CD8-positive, alpha-beta memory T cell (primary cell): ENCODE measurements at places on chromosomes 11 and 22. TPM values are rescaled to one million over a fixed set of nuclear protein-coding genes. Genes with fewer than 3 reads are reported as not detected.
A peak's percentile ranks its signal among the peaks of the same experiment; 100 is the strongest.

The SCUBE2 gene
- not detected for total RNA-seq

The OR56A5 gene
- total RNA-seq, result not detected

The PHF21B gene
- total RNA-seq, result not detected

The NUP98 gene
- total RNA-seq, result 105 TPM

The CYP2D6 gene
- 2.2 TPM for total RNA-seq

The SYCE3 gene
- not detected for total RNA-seq

The DSCAML1 gene
- total RNA-seq, result 0.48 TPM

DNA sequence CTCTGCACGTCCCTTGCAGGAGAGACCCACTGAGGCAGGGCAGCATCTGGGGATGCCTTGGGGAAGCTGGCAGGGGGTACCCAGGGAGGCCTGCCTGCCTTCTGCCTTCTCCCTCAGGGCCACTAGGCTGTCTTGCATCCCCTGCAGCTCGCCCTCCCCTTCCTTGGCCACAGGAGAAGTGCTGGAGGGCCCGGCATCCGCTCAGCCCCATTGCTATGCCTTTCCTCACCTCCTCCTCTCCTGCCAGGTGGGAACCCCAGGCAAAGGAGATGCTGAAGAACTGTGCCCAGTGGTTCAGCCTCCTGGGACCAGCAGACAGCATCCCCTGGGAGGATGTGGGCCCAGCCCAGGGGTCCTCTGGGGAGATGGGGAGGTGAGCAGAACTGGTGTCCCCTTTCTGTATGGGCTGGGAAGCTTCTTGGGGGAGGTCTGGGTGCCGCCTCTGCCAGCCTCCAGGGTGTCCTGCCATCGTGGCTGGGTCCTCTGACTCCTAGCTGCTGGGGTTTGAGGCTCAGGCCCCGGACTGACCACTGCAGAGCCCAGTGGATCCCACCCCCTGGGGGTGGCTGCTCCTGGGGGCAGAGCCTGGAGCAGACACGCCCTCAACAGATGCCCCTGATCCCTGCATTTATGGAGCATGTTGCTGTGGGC lies 20.6 kb downstream of the MRGPRG start:
- DNase-seq, result no peak

DNA sequence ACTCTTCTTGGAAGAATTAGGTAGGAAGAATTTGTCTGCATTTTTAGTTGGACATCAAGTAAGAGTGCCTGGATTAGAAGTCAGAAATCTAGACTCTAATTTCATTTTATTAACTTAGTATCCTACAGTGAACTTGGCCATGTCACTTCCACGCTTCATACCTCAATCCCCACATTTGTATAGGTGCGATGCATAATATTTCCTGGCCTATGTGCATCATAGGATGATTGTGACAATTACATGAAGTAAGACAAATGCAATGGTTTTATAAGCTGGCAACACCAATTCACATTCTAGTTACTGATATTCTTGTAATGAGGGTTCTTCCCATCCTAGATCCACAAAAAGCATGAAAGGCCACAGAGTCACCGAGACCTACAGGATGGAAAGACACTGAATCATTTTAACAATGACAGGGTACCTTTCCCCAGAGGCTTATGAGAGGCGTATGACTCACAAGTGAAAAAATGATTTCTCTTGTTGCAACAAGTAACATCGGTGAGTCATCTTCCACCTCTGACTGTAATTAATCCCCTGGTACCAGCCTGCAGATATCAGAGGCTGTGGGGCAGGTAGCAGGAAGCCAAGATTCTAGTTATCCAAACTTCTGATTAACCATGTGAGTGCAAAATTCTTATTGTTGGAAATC lies 56.0 kb upstream of the OR5AK2 start:
- no peak for DNase-seq

GRCh38 chr11:37203006-37203405 lies 605.0 kb upstream of the RAG2 start:
- no peak for DNase-seq

DNA sequence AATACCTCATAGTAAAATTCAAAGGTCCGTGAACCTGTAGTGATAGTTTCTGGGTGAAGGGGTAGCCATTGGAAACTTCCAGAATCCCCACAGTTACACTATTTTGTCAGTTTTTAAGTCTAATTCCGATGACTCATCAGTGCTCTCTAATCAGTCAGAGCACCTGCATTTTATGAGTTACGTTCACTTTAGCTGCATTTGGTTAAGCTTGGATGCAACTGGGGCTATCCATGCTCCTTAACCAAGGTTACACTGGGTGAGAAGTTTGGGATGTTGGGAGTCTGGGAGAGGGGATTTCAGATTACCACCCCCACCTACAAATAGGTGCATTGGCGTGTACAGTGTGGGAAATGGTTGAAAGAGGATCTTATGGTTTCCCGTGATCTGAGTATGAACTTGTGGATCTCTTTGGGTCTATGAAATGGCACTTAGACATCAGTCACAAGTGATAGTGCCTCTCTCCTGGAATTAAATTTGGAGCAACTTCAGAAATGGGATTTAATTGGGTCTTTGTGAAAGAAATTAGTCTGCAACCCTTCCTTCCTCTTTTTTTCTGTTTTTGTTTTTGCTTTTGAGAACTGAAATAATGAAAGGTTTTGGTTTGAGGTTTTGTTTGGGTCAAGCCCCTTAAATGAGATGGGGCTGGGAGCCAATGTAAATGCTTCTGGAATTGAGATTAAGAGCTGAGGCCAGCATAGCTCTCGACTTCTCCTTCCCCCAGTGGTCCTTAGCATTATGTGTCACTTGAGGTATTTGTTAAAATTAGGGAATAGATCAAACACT lies 31.5 kb downstream of the EHF start:
- DNase-seq, result no peak

DNA sequence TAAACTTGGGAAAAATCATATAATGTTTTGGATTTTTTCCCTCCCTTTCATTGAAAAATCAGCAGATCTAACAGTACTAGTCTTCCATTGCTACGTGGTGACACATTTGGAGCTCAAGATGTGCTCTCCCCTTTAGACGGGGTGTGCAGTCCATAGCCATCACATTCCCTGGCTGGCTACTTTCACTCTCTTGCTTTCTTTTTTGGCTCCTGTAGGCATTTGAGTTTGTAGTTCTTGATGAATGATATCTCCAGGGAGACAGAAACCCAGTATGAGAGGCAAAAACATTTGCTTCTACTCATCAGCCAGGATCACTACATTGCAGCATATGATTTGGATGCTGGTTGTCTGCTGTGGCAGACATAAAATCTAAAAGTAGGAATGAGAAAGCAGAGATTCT lies 12.1 kb downstream of the CCDC81 start:
- no peak for DNase-seq

GRCh38 chr22:40050258-40050657 lies 55.5 kb downstream of the FAM83F start:
- DNase-seq, result no peak

DNA sequence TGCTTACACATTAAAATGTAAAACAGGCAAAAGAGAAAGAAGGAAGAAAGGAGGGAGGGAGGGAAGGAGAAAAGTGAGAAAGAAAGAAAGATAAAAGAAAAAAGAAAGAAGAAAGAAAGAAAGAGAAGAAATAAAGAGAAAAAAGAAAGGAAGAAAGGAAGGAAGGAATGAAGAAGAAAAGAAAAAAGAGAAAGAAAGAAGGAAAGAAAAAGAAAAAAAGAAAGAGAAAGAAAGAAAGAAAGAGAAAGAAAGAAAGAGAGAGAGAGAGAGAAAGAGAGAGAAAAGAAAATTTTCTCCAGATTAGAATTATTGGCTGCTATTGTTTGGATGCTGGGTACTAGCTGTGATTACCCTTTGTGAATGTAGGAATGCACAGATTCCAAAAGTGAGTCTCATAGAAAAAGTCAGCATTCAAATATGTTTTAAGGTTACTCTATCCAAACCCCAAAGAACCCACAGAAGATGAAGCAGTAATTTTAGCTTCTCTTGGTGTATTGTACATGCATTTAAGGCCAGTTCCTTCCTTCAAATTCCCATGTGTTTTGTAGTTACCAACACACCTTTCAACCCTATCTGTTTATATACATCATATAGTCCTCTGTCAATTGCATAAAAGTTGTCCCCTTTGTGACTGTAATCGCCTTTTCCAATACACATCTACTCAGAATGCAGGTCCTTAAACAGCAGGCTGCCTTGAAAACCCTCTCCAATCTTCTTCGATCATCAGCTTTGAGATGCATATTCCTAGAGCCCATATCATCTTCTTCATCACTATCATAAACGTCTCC lies 789 bp upstream of the FAM111A start:
- no peak for DNase-seq

- no peak for DNase-seq
Observed at GRCh38 chr11:78789375-78789774, 214.7 kb upstream of the NARS2 start.

GRCh38 chr11:69700278-69701140 lies 3.3 kb downstream of the FGF19 start:
- no peak for DNase-seq

DNA sequence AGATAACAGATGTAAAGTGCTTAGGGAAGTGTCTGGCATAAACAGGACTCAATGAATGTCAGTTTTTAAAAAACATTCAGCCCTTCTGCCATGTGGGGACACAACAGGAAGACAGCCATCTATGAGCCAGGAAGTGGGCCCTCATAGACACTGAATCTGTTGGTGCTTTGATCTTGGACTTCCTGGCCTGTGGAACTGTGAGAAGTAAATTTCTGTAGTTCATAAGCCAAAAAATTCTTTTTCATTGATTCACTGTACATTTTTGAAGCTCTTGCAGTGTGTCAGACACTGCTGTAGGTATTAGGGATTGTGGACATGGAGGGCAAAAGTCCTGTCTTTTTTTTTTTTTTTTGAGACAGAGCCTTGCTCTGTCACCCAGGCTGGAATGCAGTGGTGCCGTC lies 188.6 kb downstream of the HIPK3 start:
- DNase-seq, result no peak

DNA sequence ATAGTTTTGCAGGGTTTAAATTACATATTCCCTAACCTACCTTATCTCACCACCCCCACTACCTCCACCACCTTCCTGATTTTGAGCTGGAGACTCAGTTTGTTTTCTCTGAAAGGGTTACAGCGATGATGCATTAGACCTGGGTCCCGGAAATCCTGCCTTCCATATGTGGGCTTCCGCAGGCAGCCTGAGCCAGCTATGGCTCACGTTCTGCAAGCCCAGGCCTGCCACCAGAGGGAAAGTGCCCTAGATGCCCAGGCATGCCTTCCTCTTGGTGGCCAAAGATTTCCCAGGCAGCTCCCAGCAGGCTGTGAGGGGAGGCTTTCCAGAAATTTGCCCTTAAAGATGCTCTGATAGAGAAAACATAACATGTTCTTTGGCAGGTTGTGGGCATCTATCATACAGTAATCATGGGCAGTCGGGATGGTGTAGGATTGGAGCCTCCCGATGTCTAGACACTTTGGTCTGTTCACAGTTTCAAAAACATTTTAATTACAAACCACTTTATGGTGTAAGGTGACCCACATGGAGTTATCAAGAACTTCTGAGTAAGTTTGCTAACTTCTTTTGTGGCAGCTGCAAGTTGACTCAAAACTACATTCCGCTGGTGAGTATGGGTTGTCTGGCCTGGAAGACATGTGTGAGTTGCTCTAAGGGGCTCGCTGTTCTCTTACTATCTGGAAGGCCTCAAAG lies 79.3 kb downstream of the MICAL2 start:
- peak; percentile 17 for DNase-seq

DNA sequence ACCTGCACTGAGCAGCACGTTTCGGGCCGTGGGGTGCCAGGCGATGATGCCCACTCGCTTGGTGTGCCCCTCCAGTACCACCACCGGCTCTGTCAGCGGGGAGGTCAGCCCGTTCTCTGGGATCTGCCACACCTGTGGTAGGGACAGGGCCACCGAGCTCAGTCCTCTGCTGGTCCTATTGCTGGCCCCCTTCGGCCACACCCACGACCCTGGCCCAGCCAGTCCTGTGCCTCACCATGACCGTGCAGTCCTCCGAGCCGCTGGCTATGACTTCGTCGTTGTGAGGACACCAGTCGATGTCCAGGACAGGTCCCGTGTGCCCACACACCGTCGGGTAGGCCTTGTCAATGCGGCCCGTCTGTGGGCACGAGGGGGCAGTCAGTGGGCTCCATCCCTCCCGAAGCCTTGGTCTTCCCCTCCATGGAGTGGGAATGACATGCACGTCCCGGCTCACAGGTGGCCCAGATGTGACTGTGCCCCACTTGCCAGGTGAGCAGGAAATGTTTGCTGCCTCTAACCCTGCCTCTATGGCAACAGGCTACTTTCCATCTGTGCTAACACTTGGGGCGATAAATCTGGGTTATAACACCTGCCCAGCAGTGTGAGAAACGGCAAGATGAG lies 1.4 kb downstream of the CORO1B start:
- DNase-seq, result no peak
